ENCODE measurements at places on chromosomes 13 and 19.
A peak's percentile ranks its signal among the peaks of the same experiment; 100 is the strongest.

GRCh38 chr19:6216996-6217751 is 62.6 kb downstream of the MLLT1 start:
- DNase-seq = peak; percentile 84

DNA sequence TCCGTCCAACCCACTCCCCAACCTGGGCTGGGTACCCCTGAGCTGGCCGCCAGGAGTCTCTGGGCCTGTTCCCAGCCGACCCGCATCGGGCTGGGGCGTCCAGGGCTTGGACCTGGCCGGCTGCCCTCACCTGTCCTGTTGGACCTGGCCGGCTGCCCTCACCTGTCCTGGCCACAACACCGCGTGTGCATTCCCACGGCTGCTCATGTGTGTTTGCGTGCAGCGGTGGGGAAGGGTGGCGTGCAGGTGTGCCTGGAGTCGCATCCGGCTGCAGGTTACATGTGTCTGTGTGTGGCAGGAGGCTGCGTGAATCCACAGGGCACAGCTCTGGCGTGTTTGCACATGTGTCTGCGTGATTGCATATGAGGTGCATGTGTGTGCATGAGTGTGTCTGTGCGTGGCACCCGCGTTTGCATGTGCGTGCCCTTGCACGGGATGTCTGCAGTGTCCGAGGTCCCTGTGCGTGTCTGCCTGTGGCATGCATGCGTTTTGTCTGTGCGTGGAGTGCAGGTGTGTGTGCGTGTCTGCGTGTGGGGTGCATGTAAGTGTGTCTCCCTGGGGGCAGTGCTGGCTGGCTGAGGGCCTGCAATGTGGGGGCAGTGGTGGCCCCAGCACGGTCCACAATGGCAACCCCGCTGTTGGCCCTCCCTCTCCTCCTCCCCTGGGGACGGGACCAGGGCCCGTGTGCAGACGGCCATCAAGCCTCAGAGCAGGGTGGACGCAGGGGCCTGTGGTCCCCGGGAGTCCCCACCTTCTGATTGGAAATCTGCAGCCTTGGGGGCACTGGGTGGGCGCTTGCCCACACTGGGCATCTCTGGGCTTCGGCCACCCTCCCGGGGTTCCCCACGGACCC is 3.4 kb downstream of the EFNA2 start:
- no peak for DNase-seq

- DNase-seq = no peak
These were observed 27.0 kb downstream of the SAE1 start for GRCh38 chr19:47157431-47158321.

DNA sequence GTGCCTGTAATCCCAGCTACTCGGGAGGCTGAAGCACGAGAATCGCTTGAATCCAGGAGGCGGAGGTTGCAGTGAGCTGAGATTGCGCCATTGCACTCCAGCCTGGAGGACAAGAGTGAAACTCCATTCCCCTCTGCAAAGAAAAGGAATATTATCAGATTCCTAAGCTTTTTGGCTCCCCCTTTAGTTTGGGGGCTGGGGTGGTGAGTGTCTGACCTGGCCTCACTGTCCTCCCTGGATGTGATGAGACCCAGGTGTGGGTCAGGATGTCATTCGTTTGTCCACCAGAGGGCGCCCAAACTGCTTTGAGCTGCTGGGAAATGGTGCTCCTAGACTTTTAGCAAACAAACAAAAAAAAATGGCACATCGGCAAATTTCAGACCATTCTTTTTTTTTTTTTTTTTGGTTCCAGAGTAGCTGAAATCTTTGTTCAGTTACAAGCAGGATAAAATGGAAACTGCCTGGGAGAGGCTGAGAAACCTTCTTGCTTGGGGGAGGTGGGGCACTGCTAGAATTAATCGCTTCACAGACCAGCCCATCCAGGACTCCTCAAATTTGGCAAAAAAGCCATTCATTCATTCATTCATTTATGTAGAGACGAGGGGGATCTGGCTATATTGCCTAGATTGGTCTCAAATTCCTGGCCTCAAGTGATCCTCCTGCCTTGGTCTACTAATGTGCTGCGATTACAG is 29.4 kb downstream of the SPC24 start:
- peak; percentile 82 for DNase-seq

DNA sequence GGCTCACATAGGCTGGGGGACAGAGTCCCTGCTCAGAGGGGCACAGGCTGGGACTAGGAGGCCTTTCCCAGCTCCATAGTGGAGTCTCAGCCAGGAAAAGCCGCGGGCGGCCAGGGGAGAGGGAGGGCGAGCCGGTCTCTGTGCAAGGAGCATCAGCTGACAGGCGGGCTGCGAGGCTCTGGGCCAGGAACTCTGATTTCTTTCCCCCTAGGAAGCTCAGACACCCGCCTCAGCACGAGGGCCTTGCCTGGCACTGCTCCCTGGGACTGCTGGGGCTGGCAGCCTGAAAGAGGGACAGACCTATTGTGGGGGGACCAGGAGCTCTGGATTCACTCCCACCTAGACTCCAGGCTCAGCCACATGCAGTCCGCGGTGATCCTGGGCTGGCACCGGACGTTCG is 2.2 kb upstream of the PLK5 start:
- no peak for DNase-seq

GRCh38 chr19:46017874-46018675 is 4.8 kb downstream of the PGLYRP1 start:
- no peak for DNase-seq

Measured in BE2C (cell line).